ENCODE measurements at places on chromosomes 11 and 22. TPM values are rescaled to one million over a fixed set of nuclear protein-coding genes. Genes with fewer than 3 reads are reported as not detected.

Gene LRRC10B
- total RNA-seq: 0.31 TPM

Gene PICALM
- 76.4 TPM for total RNA-seq

Gene MRGPRX3
- total RNA-seq: not detected

Gene STK33
- 19.5 TPM for total RNA-seq

Gene SMC1B
- not detected for total RNA-seq

Gene BSCL2
- 68.4 TPM for total RNA-seq

Gene TEX54
- 1.2 TPM for total RNA-seq

Gene C22orf15
- total RNA-seq: 0.81 TPM

Gene CYTH4
- total RNA-seq: not detected

Gene MS4A7
- total RNA-seq: not detected

Gene OR5AN1
- total RNA-seq: not detected

Gene VSTM5
- not detected for total RNA-seq

Gene SNX32
- total RNA-seq: 1.2 TPM

- no peak for DNase-seq
These were observed 166.8 kb downstream of the TEAD1 start for GRCh38 chr11:12840871-12841660.

DNA sequence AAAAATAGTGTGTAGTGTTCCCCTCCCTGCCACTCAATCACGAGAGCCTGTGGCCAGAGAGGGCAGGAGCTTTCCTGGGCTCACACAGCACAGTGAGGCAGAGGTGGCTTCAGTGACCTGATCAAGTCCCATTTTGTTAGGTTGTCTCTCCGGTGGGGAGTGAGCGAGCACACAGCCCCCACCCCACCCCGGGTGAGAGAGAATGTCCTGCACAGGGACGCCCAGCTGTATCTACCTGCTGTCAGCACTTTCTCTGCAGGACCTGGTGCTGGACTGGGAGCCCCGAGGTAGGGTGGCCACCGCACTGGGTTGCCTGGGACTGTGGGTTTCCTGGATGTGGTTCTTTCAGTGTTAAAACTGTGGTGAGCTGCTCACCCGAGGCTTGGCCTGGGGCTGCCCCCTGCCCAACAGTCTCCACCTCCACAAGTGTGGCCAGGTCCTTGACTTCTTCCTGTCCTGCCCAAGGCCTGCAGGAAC lies 6.1 kb downstream of the CAPN5 start:
- DNase-seq: peak; percentile 17

GRCh38 chr11:17780668-17781067 lies 46.1 kb downstream of the KCNC1 start:
- DNase-seq: no peak

GRCh38 chr22:31569126-31569525 lies 72.8 kb downstream of the SFI1 start:
- no peak for DNase-seq

DNA sequence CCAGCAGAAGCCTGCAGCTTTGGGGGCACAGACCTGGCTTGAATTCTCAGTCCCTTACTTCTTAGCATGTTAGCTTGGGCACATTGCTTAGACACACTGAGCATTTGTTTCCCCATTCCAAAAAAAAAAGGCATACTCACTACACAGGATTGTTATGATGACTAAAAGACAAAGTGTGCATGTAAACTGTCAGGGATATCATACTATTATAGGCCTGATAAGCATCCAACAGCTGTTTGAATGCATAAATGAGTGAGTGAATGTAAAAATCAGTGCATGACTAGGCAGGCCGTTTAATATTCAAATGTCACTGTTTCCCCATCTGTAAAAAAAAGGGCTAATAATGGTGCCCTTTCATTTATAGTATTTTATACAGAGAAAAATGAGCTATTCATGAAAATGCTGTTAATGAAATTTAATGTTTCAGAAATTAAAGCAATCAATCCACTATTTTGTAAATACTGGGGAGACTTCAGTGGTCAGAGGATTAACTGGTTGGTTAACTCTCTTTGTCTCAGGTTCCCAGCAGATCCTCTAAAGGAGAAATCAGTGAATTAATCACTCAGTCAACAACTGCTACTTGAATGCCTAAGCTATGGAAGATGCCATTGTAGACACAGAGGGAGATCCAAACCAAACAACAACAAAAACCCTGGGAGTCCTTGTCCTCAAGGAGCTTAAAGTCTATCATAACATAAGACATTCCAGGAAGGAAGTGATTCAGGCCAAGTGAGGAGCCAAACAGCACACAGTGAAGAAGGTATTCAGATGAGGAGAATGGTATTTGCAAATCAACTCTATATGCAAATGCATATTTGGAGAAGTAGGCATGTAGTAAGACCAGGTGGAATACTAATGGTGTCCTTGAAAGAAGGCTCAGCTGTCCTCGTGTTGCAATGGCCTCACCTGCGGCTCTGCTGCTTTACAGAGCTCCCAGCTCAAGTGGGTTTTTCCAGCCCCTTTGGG lies 26.8 kb downstream of the BARX2 start:
- DNase-seq: no peak

- DNase-seq: no peak
These were observed 113.2 kb downstream of the MIAT start for GRCh38 chr22:26770624-26771023.

DNA sequence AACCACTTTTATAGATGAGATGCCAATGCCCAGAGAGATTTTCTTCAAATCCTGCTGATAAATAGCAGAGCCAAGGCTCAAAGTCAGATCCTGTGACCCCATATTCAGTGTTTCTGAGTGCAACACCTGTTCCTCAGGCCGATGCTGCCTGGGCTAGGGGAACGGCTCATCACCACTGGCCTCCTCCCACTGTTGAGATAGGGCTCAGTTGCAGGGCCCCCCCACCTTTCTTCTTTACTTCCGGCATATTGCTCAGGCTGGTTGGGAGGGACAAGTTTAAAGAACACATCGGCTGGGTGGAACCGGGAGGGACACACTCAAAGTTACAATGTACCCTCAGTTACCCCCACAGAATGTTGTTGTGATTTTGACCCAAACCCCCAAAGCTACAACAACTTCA lies 88.3 kb upstream of the CRTAM start:
- no peak for DNase-seq

DNA sequence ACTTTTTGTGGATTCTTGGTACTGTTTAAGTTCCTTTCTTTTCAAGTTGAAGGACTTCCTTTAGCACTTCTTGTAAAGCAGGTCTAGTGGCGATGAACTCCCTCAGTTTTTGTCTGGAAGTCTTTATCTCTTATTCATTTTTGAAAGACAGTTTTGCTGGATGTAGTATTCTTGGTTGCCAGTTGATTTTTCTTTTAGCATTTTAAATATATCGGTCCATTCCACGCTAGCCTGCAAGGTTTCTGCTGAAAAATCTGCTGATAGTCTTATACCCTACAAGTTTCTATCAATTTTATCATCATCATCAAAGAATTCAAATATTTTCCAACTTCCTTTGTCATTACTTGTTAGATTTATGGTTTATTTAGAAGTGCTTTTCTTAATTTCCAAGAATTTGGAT lies 14.7 kb upstream of the GLB1L2 start:
- no peak for DNase-seq

GRCh38 chr11:1458340-1459218 lies 28.0 kb downstream of the MOB2 start:
- DNase-seq: peak; percentile 70

DNA sequence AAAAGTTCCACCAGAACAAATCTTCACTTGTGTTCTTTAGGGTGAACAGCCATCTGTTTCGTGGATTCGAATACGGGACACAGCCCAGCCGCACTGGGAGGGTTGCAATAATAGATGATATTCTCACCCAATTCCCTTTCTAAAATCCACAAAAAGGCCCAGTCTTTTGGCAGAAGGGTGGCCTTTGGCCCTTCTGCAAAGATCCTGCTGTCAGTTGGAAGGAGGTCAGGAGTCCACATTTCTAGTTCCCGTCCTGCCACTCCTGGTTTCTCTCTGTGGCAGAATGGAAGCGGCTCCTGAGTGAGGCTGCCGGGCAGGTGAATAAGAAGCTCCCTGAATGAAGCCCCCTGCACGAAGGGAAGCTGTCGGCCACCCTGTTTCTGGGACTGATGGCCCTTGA lies 11.2 kb upstream of the LINC01488 start:
- DNase-seq: no peak

DNA sequence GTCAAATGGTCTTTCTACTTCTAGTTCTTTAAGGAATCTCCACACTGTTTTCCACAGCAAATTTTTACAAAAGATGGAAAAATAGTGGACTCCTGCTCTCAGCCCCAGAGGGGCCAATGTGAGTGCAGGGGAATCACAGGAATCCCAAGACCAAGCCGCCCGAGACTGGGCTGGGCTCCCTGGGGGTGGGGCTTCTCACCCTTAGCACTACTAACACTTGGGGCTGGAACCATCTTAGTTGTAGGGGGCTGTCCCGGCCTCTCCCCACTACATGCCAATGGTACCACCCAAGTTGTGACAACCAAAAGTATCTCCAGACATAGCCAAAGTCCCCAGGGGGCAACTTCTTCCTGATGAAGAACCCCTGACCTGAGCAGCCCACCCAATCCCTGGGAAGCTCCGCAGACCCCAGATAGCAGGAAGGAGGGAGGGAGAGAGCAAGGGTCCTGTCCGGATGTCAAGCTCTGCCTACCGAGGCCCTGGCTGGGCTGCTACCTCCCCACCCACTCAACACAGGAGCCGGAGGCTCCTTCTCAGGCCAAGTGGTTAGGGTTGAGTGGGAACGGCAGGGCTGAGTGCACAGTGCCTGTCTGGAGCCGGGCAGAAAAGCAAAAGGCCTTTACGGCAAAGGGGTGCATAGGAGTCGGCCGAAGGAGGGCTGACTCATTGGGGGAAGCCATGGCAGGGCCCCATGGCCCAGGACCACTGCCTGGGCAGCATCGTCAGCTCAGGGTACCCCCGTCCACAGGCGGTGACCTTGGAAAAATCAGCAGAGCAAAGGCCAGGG lies 122.5 kb upstream of the FGF3 start:
- DNase-seq: no peak

- no peak for DNase-seq
These were observed 16.7 kb downstream of the API5 start for GRCh38 chr11:43328482-43328881.

DNA sequence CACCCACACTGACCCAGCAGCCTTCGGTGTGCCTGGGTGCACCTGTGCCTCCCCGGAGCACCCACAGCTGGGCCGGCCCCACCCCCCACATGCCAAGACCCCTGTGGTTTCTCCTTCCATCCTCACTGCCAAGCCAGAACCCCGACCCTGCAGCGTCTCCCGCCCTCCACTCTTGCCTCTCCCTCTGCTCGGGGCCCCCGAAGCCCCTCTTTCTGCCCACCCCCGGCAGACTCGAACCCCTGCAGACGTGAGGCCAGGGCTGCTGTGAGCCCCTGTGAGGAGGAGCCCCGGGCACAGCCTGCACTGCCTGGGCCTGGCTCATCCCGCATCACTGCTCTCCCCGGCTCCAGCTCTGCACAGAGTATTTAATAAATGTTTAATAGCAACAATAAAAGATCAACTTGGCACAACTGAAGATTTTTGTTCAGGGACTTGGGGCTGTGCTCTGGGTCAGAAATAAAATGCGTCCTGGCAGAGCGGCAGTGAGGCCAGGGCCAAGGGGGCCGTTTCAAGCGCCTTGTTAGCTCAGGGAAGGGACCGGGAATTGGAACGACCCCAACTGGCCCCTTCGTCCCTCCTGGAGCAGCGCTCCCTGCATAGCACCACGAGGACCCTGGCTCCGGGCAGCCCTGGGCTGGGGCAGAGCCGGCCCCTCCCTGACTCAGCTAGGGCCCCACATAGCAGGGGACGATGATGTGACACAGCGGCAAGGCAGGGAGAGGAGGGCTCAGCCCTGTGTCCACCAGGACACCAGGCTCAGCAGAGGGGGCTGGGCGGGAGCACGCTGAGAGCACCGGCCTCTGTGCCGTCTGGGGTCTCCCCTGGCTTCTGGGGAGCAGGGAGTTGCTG lies 520.8 kb downstream of the BRD1 start:
- peak; percentile 18 for DNase-seq

GRCh38 chr11:3885855-3886254 lies 30.4 kb downstream of the STIM1 start:
- no peak for DNase-seq

DNA sequence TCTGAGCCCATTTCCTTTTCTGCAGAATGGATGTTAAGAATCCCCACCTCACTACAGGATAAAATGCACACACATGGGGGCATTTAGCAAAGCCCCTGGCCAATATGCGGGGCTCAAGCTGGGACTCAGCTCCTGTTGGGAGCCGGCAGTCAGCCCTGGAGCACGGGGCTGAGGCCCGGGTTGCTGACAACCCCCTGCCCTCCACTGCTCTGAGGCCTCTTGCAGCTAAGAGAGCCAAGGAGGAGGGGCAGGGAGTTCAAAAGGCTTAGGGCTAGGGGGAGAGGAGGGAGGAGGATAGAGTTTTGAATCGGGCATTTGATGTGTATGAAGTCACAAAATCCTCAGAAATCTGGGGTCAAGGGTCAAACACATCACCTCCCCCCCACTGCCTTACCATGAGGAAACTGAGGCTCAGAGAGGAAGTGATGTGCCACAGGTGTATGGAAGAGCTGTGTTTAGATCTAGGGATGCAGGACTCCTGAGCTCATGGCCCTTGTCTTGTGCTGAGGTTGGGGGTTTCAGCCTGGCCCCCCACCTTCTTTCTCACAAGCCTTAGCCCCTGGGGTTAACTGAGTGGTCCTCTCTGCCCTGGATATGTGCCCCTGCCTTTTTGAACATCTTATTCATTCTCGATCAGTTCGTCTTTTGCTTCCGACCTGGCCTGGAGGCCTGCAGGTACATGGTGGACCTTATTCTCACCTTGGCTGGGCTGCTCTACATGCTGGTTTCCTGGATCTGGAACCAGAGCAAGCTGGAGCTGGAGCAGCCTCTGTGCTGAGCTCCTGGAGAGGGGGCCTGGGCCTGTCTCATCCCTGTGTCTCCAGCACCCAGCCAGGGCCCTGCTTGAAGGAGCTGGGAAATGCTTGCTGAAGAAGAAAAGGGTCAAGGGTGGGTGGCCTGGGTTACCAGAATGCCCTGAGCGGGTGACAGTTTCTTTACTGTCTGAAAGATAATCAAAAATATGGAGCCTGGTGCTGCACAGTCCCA lies 80.3 kb downstream of the LRRC32 start:
- DNase-seq: no peak

- no peak for DNase-seq
These were observed 16.1 kb downstream of the APLP2 start for GRCh38 chr11:130085671-130086290.

- DNase-seq: no peak
These were observed 52.3 kb upstream of the GAB2 start for GRCh38 chr11:78469896-78470295.

DNA sequence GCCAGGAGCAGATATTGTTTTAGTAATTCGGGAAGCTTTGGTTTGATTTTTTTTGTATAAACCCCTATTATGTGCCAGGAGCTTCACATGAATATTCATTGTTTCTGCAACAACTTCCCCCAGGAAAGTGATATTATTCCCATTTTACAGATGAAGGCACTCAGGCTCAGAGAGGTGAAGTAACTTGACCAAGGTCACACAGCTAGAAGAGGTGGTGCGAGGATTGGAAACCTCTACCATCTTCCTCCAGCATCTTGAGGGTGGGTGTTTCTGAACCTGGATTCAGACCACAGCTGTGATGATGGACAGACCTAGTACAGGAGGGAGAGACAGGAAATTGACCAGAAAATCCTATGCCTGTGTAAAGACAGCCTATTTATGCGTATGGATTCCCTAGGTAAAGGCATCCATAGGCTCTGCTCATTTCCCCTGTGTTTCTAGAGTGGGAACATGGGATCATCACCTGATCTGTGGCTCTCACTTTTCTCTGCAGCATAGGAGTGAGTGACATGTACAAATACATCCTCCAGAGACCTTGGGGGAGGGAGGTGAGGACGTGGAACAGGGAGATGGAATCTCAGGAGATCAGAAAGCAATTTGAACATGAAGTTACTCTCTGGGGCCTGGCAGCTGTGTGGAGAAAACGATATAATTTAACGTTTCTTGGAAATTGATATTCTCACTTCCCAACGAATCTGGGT lies 81.4 kb downstream of the TSPAN18 start:
- no peak for DNase-seq

GRCh38 chr22:36573815-36574363 lies 44.9 kb upstream of the EIF3D start:
- no peak for DNase-seq
